NCI-H526 treated with DMSO at 0.1 percent for 48 hours (cell line): ENCODE measurements at places on chromosomes 4 and X.

DNA sequence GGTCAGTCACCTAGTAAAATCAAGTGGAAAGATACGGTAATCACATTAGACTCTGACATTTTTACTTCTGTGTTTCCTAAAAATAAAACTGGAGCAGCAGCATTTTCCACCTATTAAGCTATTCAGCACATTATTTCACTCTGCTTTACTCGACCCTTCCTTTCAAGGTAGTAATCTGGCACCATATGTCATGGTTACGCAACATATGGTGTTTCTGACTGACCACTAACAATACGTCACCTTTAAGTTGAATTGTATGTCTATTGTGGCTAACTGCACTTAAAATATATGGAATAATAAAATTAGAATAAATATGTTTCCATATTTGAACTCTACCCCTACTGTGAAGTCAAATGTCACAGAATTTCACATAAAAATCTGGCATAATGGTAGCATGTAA is 168.8 kb downstream of the CDS1 start:
- no peak for DNase-seq

DNA sequence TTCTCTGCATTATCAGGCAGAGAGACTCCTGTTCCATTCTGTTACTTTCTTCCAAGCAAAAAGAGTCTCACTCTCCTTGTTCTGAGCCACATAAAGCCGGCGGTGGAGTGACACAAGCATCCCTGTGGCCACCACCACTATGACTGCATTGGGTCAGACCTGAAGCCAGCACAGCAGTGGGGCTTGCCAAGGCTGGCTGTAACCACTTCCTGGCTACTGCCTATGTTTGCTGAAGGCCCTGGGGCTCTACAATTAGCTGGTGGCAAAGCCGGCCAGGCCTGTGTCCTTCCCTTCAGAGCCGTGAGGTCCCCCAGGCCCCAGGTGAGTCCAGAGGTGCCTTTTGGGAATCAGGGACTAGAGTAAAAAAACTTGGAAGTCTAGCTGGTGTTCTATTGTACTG is 31.8 kb downstream of the PLAC8 start:
- DNase-seq, result no peak

GRCh38 chr4:25106363-25107151 is 53.7 kb downstream of the SEPSECS start:
- DNase-seq, result no peak

- no peak for DNase-seq
Observed at GRCh38 chrX:105120463-105120862, 100.0 kb downstream of the TEX13A start.

DNA sequence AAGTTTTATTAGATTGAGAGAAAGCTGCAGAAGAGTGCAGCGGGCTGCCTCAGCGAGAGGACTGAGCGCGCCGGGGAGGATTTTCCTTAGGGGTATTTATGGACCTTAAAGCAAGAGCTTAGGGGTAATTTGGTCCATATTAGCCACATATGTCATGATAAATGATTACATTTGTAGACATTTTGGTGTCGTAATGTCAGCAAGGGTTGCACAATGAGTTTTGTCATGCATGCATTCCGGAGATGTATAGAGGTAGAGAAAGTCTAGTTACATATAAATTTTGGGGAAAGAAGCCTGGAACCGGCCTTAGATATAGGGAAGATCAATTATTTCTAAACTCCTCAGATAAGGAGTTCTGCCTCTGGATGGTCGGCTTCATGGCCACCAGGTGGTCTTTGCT is 10.0 kb downstream of the MGST2 start:
- no peak for DNase-seq

- DNase-seq, result no peak
Observed at GRCh38 chr4:1598206-1599025, 85.7 kb downstream of the FAM53A start.

GRCh38 chrX:28010875-28011274 is 29.6 kb upstream of the DCAF8L1 start:
- DNase-seq, result no peak

DNA sequence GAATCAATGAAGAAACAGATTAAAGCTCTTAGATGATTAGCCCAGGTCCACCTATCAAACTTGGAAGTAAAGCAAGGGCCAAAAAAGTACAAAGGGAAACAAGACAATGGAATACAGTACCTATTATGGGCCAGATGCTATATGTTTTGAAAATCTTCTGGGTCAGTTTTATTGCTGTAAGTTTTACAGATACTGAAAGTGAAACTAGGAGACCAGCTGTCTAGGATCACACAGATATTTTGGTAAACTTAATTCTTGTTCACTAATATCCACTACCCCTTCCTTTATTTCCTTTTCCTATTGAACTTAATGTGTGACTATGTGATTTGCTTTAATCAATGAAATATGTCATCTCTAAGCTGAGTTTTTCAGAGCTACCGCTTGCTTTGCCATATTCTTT is 505.4 kb upstream of the PITX2 start:
- DNase-seq, result no peak

- no peak for DNase-seq
Observed at GRCh38 chrX:10482261-10482660, 138.1 kb downstream of the MID1 start.

- DNase-seq, result no peak
Observed at GRCh38 chr4:52052475-52052780, 1.3 kb downstream of the SPATA18 start.

GRCh38 chr4:7395645-7396044 is 39.1 kb downstream of the PSAPL1 start:
- no peak for DNase-seq

GRCh38 chr4:78166622-78167021 is 109.5 kb downstream of the FRAS1 start:
- no peak for DNase-seq

DNA sequence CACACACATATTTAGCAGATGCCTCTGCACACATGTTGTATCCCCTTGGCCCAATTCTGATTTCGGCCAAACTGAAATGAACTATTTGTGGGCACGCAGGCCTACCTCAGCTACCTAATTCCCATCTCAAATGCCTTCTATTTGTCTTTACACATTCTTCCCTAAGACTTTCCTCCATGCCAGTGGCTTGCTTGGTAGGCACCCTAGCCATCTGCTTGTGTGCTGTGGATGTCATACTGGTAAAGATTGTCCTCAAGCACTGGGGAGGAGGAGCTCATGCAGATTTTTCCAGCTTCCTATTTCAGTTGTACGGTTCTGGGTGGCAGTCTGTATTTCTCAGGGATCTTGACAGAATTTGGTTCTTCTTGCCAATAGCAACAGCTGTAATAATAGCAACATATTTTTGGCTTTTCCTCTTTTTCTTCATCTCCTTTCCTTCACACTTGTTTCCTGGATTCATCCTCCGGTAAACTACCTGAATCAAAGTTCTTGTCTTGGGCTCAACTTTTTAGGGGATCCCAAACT is 514.3 kb downstream of the ADGRL3 start:
- no peak for DNase-seq

GRCh38 chr4:20623939-20624338 is 76.3 kb upstream of the PACRGL start:
- no peak for DNase-seq

GRCh38 chrX:19627533-19627932 is 112.2 kb upstream of the MAP3K15 start:
- no peak for DNase-seq

DNA sequence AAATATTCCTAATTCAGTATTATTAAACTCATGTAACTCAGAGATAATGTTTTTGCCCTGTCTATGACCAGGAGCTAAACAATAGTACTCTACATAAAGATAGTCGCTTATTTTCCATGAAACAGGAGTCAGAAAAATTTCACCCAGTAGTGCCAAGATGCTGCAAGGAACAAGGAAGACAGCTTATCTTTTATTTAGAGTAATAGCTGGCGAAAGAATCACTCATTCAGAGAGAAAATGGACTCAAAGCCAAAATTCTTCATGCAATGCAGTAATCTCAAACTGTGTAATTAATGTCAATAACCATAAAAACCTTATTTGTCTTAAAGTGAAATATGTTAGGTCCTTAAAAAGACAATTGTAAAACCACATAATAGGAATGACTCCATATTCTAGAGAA is 477.8 kb downstream of the ANKRD50 start:
- no peak for DNase-seq

DNA sequence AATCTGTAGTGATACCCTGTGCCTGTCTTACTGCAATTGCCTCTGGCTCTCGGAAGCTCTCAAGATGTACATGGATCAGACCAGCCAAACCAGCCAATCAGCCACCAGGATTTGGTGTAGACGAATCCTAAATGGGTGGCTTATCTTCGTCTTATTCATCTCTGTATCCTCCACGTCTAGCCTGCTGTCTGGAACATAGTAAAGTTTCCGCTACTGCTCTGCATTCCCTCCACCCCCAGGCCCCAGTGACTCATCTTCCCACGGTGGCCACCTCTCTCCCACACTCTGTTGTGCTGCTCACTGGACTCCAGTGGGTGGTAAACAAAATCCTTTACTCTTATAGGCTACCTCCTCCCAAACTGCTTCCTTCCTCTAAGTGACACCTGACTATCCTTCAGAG is 37.8 kb downstream of the SEPTIN6 start:
- DNase-seq, result no peak

DNA sequence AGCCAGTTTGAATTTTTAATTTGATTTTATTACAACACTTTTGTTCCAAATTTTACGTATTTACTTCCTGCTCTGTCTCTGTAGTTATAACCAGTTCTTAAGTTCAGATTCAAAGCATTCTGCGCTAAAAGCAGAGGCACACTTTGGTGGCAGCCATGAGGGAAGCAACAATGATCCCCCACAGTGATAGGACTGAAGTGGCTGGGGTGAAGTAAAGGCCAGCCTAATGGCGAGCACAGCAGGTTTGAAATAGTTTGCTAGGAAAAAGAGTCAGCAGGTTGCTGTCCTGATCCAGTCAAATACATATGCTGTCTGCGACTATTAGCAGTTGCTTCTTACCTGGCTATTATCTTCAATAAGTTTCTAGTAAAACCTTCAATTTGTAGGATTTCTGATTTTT is 176.3 kb downstream of the RPA4 start:
- no peak for DNase-seq

GRCh38 chr4:53863158-53863557 is 201.2 kb downstream of the CHIC2 start:
- no peak for DNase-seq

DNA sequence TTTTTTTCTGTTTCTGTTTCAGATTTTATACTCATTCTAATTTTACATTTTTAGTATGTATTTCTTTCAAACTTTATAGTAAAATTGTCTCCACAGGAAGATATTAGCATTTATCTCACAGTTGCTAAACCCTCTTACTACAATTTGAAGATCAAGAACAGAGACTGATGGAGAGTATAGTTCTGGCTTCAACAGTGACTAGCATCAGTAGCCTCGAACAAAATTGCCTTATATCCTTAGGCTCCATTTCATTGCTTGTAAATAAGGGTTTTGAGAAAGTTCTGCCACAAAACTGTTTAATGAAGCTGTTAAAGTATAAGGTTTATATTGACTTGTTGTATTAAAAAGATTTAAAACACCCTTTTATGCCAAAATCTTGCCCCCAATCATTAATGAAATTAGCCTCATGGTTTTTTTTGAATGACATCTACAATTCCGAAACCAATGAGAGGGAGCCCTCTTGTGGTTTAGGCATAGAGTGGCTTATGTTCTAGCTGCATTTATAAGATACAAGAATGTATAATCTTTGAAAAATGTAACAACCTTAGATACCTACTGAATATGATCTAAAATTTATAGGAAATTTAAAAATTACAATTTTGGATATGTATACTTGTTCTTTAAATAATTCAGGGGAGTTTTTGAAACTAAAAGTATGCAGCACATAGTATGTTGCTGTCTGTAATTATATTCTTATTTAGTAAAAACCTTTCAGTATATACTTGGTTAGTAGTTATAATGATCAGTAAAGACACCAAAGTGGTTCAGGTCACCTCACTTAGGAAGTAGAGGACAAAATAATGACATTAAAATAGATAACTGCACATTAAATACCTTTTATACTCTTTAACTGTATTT is 109.8 kb upstream of the HPGD start:
- no peak for DNase-seq

DNA sequence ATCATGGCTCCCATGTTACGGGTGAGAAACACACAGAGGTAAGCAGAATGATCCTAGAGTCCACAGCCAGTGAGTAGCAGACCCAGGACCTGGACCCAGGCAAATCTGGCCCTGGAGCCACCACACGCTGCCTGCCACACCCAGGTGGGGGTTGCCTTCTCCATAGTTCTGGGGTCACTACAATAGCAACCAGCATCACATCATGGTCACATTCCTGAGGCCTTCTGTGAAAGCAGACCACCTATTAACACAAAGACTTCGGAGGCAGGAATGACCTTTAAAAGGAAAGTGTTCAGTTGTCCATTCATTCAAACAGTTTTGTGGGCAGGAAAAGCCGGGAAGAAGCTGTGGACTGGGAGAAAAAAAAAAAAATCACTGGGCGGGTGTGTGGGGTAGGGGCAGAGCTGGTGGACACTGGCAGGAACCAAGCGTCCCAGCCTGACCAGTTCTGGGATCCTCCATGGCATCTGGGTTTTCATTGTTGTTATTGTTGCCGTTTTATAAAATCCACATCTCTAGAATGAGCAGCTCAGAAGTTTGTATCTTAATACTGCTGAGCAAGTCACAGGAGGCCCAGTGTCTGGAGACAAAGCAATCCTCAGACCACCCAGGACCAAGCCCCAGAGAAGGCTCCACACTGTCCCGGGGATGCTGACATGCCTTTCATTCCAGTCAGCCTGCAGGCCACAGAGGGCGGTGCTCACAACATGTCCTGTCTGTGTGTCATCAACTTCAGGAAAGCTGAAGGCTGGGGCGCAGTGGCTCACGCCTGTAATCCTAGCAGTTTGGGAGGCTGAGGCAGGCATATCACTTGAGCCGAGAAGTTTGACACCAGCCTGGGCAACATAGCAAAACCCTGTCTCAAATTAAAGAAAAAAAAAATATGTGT is 67.0 kb downstream of the SEL1L3 start:
- DNase-seq, result no peak

- no peak for DNase-seq
Observed at GRCh38 chrX:16839852-16840460, 30.2 kb downstream of the RBBP7 start.

- DNase-seq, result no peak
Observed at GRCh38 chr4:1204828-1205585, 32.6 kb upstream of the SPON2 start.

- no peak for DNase-seq
Observed at GRCh38 chrX:24023544-24023943, 3.4 kb downstream of the KLHL15 start.

DNA sequence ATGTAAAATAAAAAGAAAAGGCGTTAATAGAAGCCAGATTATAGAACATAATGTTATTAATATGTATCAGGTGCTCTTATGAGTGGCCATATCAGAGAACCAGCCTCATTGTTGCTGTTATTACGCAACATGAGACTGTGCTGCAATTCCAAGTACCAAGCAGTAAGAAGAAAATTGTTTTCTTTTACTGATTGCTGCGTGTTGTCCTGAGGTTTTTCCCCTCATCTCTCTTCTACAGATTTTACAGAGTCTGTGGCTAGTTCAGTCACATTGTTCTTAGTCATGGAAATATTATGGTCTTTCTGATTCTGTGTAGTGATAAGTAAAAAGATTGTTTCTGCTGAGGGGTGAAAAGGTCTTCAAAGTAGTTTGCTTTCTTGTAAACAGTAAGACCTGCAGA is 55.9 kb downstream of the NPNT start:
- no peak for DNase-seq

- no peak for DNase-seq
Observed at GRCh38 chr4:7390336-7390735, 44.4 kb downstream of the PSAPL1 start.
